ENCODE measurements at places on chromosomes 7 and 10.

DNA sequence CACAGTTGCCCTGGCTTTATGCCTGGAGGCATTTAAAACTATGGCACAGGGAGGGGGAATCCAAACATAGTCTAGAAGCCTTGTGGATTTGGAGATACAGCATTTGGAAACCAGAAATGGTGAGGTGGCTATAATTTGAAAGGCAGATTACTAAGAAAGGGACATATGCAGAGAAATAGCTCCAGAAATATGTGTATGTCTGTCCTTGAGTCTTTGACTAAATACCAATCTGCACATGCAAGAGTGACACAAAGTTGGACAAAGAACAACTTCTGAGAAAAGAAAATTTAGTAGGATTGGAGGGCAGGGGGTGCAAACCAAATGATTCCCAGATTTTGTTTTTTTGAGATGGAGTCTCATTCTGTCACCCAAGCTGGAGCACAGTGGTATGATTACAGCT lies 229.6 kb downstream of the TMEM26 start:
- no peak for DNase-seq

- DNase-seq: no peak
These were observed 378.0 kb upstream of the PODXL start for GRCh38 chr7:131934452-131934851.

DNA sequence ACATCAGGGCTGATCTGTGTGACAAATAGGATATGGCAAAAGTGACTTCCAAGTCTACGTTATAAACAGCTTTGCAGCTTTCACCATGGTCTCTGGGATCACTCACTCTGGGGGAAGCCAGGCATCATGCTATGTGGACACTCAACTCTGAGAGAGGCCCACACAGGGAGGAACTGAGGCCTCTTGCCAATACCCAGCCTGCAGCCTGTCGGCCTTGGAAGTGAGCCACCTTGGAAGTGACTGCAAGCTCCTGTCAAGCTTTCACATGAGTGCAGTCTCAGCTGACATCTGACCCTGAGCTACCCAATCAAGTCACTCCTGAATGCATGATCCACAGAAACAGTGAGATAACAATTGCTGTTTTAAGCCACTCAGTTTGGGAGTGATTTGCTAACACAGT lies 56.5 kb downstream of the MMRN2 start:
- no peak for DNase-seq

GRCh38 chr7:73749931-73750776 lies 11.6 kb upstream of the ABHD11 start:
- no peak for DNase-seq

DNA sequence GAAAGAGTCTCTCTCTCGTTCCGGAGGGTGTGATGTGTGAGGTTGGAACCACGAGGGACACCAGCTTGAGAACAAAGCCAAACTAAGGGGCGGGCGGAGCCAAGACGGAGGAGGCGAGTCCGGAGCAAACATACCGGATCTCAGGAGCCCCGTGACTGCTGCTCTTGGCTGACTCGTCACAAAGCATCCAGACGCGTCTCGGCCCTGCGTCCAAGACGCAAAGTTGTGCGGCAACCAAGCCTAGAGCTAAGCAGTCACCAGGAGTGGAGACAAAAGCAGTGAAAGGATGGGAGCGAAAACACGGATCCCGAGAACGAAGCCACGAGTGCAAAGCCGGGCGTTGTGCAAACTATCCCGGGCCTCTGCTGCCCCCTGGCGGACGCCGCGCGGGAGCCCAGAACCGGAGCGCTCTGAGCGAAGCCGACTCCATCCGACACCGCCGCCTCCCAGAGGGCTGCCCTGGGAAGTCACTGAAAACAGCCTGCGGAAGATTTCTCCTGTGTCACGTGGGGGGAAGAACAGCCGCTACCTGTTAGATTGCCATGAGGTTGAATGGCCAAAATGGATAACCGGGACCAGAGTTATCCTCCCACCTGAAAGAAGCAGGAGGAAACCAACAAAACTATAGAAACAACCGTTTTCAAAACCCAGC lies 46.4 kb upstream of the TMEM72 start:
- DNase-seq: peak; percentile 46

DNA sequence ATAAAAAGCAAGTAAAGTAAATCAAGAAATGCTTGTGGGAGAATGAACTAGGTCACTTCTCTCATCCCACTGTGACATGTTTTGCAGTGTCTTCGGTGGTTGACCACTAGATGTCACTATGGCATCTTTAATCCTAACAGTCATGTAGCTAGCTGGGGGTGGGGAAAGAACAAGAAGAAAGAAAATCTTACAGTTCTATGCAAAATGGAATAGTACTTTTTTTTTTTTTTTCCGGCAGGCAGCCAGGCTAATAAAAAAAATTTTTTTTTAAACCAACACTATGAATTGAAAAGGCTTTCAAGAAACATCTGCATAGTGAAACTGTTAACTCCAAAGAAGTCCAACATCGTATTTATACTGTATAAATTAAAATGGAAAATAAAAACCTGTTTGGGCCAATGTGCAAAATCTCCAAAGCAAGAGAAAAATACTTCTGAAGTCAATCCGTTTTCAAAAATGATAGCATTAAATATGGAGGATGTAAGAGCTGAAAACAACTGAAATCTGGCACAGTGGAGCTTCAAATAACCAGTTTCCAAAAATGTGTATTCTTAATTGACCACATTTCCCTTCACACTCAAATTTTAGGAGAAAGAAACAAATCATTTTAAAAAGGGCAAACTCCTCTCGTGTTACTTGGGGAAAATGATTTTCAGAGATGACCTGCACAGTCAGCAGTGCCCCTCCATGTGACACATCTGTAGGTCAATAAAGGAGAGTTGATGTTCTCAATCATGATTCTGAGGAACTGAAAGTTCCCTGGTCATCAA lies 38.5 kb downstream of the CDK1 start:
- no peak for DNase-seq

- no peak for DNase-seq
These were observed 163.2 kb downstream of the TNS3 start for GRCh38 chr7:47418601-47419309.

- DNase-seq: no peak
These were observed 96.5 kb downstream of the DNAH11 start for GRCh38 chr7:21639206-21639868.

GRCh38 chr10:38007551-38007950 lies 2.9 kb upstream of the ZNF33A start:
- DNase-seq: no peak

- no peak for DNase-seq
These were observed 47.8 kb upstream of the PARD3 start for GRCh38 chr10:34862892-34863291.

GRCh38 chr7:2604608-2605174 lies 27.1 kb upstream of the TTYH3 start:
- DNase-seq: no peak

- no peak for DNase-seq
These were observed 30.7 kb upstream of the HSPA12A start for GRCh38 chr10:116772909-116773705.

GRCh38 chr7:131223151-131223550 lies 104.5 kb upstream of the MKLN1 start:
- no peak for DNase-seq

DNA sequence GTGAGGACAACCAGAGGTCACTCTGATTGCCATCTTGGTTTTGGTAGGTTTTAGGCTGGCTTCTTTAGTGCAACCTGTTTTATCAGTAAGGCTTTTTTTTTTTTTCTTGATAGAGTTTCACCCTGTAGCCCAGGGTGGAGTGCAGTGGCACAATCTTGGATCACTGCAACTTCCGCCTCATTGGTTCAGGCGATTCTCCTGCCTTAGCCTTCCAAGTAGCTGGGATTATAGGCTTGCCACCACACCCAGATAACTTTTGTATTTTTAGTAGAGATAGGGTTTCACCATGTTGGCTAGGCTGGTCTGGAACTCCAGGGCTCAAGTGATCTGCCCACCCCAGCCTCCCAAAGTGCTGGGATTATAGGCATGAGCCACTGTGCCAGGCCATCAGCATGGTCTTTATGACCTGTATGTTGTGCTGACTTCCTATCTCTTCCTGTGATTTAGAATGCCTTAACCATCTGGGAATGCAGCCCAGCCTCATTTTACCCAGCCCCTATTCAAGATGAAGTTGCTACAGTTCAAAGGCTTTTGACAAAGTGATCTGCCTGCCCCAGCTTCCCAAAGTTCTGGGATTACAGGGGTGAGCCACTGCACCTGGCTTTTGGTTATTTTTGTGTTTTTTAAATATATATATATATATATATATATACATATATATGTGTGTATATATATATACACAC lies 7.0 kb upstream of the ZNF425 start:
- DNase-seq: no peak

DNA sequence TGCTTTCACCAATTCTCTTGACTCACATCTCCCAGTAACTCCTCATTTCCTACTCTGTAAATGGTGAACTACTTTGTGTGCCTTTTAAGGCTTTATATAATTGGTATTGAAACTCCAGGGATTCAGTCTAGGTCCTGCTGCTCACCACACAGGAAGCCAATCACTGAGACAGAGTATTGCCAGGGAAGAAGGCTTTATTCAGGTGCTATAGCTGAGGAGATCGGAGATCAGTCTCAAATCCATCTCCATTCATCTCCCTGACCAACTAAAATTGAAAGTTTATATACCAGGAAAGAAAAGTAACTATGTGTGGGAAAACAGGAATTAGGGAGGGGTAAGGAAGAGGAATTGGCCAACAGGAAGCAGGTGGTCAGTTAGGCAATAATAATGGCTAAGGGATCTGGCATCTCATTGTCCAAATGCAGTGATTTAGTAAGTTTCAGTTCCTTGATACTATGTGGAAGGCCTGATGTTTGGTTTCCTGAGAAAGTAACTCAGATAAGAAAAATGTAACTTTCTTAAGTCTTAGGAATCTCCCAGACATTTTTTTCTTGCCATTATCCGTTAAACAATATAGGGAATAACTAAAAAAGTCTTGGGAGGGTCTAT lies 10.2 kb upstream of the SDHAF3 start:
- no peak for DNase-seq

DNA sequence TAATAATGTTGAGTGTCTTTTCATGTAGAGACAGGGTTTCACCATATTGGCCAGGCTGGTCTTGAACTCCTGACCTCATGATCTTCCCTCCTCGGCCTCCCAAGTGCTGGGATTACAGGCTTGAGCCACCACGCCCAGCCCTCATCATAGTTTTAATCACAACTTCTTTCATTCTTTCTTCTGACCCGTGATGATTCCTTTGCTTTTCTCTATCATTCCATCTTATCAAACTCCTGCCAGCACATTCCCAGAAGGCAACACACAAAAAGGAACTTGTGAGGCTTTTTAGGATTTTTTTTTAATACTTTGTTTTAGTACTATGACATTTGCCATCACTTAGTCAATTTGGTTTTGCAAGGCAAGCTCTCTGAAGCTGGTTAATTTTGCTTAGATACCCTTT lies 77.5 kb upstream of the MEOX2 start:
- no peak for DNase-seq

DNA sequence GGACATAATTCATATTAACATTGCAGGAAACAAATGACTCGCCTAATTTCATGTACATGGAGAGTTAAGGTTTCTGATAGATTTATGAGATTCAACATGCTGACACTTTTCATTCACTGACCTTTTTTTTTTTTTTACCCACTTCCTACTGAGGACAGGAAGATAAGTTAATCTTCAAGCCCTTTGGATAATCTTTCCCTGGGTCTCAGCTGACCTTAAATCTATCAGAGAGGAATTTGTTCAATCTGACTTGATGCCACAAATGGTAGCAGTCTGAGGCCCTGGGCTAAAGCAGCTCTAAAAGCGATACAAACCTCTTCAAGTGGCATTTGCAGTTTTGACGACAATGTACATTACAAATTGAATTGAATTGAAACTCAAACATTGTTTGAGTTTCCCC lies 493.3 kb upstream of the SORCS1 start:
- DNase-seq: no peak

DNA sequence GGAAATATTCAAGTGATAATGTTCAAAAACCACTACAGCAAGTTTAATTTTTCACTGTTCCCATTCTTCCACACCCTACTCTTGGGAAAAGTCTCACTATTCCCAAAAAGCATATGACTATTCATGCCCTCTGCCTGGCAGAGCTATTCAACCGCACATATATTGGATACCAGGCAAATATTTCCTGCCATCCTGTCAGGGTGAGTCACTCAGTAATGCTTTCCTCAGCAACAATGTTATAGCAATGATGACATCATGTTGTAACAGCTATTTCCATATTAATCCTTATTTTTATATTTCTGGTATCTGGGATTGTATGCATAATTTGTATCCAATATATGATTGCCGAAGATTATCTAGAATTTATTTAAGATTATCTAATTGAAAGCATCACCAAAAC lies 114.0 kb upstream of the PLXDC2 start:
- DNase-seq: no peak

- DNase-seq: no peak
These were observed 7.6 kb upstream of the BPGM start for GRCh38 chr7:134639061-134639460.

- no peak for DNase-seq
These were observed 153.4 kb downstream of the MLLT10 start for GRCh38 chr10:21687266-21688008.

DNA sequence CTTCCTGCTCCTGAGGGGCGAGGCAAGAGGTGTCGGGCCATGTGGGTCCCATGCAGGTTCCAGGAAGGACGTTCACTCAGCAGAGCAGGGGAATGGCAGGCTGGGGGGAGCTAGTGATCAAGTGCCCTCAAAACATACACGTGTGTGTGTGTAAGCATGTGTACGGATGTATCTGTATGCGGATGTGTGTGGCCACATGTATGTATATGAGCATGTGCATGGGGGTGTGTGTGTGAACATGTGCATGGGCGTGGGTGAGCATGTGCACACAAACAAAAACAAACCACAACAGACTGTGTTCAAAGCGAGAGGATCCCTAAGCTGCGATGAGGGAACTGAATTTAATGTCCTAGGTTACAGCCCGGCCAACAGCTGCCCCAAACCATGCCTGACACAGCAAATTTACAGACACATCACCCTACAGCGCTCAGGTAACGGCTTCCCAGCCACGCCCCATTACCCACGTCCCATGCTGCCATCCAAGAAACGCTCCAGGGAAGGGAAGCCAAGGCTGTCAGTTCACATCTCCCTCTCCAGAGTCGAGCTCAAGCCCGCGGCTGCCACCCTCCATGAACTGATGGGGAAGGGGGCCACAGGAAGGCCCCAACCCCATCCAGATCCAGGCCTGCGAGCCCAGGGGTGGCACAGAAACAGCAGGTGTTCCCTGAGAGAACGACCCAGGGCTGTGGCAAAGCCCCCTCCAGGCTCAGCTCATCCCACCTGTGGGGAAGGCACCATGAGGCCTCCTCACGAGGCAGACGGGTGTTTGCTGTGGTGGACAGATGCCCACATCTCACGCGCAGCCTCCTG lies 56.6 kb downstream of the PTPRN2 start:
- no peak for DNase-seq

GRCh38 chr10:101080933-101081931 lies 19.4 kb downstream of the KAZALD1 start:
- no peak for DNase-seq

DNA sequence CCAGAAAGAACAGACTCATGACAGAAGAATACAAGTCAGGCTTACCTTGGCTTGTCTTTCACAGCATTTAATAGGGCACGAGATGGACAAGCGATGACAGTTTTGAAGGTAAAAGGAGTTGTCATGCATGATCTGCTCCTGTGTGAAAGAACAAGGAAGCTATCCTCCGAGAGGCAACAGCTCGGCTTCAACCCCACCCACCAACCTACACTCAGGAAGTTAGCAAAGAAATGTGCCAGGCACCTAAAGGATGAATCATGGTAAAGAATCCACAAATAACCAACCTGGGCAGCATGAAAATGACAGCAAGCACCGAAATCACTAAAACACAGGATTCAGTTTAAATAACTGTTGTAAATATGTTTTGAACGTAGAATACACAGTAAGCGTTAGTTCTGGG lies 700.2 kb downstream of the TYW1 start:
- no peak for DNase-seq
